GM12891 (cell line): ENCODE measurements at places on chromosomes 12 and 14.

DNA sequence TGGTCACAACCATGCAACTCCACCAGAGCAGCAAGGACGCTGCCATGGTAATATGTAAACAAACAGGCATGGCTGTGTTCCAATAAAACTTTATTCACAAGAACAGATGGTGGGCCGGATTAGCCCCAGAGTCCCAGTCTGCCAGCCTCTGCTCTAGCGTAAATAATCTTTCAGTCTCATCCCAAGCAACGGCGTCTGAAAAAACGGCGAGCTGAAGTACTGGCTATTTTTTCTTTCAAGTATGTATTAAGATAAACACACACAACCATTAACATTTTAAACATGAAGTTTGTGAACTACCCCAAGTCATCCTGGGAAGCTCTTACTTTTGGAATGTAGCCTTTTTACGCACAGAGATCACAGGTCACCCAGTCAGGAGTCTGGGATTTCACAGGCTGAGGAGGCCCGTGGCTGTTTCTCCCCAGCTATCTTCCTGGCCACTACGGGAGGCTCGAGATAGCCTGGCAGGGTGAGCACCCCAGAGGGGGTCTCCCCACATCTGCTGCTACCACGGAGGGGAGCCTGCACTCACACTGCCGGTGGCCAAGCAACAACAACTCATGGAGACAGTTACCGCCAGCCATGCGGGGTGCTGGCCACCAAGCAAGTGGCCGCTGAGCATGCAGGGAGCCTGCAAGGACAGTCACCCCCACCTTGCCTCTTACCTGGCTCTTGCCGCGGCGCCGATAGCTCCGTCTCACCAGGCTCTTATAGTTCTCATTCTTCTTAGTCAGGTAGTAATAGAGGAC, 124.6 kb downstream of the RFLNA start:
- no peak for DNase-seq

GRCh38 chr12:57892232-57892972, 45.9 kb upstream of the CTDSP2 start:
- DNase-seq: no peak

GRCh38 chr14:99481745-99482099, 513 bp downstream of the CCNK start:
- no peak for DNase-seq

- DNase-seq: no peak
Observed at GRCh38 chr12:13835652-13836051, 145.8 kb downstream of the GRIN2B start.

DNA sequence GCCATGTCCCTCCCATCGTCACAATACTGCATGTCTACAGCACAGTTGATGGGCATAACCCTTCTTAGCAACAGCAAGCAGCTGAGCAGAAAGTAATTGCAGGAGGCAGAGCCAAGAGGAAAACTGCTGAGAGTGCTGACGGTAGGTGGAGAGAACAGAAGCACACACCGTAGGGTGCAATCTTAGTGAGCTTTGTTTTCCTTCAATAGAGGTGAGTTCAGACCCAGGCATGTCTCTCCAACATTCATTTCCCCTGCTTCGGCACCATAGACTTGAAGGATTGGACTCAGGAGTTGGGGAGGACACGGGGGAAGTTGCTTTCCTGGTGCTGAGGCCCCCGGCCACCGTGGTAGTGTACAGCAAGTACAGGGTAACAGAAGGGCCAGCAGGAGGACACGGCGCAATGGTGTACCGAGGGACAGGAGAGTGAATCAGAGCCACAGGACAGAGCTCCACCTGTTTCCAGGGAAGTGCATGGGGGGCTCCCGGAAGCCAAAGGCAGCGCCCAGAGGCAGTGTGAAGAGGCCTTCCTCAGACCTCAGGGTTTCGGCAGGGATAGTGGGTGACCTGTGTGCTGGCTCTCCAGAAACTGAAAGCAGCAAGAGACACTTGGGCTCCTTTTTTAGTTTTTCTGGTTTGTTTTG, 36.3 kb upstream of the SINHCAF start:
- DNase-seq: peak; percentile 30
